Ovary (tissue), 10 donors: ENCODE measurements at places on chromosomes 4 and X.

DNA sequence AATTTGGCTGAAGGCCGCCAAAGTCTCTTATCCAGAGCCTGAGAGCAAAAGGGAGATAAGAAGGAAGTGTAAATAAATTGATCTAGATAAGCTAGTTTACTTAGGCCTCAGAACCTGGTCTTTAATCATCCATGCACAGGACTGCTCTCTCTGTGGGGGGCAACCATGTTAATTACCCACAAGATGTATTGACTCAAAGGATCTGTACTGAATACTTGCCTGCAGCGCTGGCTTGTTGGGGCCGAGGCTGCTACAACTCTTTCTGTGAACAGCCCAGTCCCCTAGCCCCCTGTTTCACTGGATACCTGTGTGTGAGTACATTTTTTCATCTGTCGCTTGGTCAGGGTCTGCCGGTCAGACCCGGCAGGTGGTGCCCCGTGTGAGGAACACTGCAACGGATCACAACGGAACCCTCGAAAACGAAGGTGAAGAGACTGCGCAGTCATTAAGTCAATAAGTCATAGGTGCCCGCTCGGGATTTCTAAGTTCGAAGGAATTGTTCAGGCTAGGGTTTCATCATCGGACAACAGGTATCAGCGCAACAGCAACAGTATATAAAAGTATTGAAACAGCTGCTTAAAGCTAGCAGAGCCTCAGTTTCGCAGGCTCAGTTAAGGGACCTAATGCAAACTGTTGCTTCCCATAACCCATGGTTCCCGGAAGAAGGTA is 8.3 kb downstream of the MAGEA11 start:
- DNase-seq = no peak

GRCh38 chr4:151700566-151701316 is 60.1 kb downstream of the GATB start:
- DNase-seq = no peak

DNA sequence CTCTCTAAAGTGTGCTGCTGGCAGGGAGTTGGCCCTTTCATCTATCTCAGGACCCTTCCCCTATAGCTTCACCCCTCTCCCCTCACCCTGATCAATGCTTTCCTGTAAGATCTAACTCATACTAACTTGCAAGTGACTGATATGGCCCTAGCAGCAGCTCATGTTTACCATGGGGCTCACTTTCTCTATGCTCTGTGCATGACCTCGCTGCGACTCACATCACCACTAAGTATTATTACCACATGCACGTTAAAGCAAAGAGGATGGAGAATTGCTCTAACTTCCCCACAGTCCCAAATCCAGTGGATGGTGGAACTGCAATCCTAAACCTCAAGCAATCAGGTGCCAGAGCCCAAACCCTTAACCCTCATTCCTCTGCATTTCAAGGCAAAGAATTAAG is 626.6 kb downstream of the MID1IP1 start:
- no peak for DNase-seq

- no peak for DNase-seq
Observed at GRCh38 chr4:121824950-121825349, 1.3 kb upstream of the CCNA2 start.

- no peak for DNase-seq
Observed at GRCh38 chr4:25330335-25330734, 17.8 kb downstream of the ZCCHC4 start.

- DNase-seq = no peak
Observed at GRCh38 chrX:31931225-31931624, 859.4 kb upstream of the FTHL17 start.

- peak; percentile 84 for DNase-seq
Observed at GRCh38 chr4:185542626-185543315, 7.5 kb upstream of the PDLIM3 start.

DNA sequence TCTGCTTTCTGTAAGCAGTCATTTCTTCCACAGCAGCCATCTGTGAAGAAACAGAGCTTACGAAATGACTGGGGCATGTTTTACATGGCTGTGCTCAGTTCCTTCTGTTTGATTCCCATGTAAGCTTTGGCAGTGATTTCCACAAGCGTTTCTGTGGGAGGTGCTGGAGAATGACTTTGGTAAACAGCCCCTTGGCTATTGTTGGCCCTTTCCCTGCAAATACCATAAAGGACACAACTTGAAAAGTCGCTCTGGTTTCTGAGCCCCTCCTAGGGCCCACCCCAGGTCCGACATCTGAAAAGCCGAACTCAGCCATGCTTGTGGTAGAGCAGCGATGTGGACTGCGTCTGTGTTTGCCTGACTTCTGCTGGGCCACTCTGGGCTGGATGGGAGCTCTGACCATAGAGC is 3.7 kb downstream of the LIMCH1 start:
- no peak for DNase-seq

DNA sequence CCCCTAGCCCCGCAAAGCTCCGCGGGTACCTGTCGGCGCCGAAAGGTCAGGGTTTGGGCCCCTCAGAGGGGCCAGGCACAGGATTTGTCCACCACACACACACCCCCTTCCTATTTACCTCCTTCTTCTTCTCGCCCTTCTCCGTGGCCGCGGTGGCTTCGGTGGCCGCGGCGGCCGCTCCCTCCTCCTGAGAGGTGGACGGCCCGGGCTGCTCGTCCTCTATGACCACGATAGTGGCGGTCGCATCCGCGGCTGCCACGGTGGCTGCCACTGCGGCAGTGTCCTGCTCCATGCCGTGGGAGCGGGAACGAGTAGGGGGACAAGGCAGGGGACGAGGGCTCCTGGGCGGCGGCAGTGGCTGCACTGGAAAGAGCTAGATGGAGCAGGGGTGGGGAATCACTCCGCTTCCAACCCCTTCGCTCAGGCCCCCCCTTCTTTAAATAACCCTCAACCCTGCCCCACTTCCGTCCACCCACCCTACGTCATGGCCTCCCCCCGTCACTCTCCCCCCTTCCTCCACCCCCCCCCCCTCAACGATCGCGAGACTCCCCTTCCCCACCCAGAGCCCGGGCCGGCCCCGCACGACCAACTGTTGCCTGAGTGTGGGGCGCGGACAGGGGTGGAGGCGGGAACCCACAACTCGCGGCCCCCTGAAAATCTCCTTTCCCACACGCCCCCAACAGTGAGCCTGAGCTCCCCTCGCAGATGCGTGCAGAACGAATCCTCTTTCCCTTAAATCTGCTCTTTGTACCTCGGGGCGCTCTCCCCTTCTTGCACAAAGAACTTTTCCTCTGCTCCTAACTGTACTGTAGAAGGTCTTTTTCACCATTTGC is at the start of gene SMARCA1:
TSS of gene SMARCA1 (minus strand) at position 412 of the 833 bp plus-strand sequence. CDS start at position 292, 120 bp downstream.
- DNase-seq = peak; percentile 78

DNA sequence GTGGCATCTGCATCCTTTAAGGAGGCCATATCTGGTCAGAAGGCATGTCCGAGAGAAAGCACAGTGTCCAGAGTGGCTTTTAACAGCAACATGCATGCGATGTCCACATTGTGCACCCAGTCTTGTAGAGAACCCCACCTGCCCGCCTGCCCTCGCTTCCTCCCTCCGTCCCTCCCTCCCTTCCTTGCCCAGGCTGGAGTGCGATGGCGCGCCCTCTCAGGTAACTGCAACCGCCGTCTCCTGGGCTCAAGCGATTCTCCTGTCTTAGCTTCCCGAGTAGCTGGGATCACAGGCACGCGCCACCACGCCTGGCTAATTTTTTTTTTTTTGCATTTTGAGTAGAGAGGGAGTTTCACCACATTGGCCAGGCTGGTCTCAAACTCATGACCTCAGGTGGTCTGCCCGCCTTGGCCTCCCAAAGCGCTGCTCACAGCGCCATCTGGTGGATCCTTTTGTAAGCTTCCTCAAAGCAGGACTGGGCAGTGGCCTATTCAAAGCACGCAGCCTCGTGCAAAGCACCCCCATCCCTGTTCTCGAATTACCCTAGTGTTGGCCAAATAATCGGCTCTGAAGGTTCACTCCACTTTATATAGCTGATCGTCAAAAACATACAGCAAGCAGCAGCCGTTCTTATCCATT is 15.0 kb downstream of the BRCC3 start:
- DNase-seq = peak; percentile 46

- no peak for DNase-seq
Observed at GRCh38 chrX:16186380-16187007, 19.2 kb downstream of the MAGEB17 start.

- DNase-seq = peak; percentile 40
Observed at GRCh38 chr4:17468619-17469221, 43.2 kb downstream of the QDPR start.

DNA sequence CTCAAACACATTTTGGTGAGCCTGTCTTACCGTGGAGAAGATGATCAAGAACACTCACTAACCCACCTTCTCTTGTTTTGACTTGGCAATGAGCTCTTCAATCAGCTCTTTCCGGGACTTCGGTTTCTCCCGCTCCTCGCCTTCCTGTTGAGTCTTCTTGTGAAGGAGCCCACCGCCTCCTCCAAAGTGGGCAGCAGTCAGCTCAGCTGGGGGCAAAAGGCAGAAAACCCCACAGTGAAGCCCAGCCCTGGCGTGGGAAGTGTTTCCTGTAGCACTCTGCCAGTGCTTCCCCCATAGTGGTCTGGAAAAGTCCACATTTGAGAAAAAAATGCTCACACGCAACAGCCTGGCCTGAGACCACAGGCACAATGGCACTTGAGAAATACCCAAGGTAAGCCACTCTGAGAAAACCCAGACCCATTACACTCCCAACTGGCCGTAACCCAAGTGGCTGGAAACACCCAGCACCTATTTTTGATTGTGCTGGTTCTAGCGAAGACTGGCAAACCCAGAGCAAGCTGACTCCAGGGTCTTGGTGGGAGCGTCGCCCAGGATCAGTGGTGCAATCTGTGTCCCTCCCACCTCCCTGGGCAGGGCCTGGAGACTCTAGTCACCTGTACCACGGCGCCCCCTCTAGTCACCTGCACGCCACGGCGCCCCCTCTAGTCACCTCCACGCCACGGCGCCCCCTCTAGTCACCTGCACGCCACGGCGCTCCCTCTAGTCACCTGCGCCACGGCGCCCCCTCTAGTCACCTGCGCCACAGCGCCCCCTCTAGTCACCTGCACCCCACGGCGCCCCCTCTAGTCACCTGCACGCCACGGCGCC is 8.6 kb downstream of the NOP14 start:
- no peak for DNase-seq

DNA sequence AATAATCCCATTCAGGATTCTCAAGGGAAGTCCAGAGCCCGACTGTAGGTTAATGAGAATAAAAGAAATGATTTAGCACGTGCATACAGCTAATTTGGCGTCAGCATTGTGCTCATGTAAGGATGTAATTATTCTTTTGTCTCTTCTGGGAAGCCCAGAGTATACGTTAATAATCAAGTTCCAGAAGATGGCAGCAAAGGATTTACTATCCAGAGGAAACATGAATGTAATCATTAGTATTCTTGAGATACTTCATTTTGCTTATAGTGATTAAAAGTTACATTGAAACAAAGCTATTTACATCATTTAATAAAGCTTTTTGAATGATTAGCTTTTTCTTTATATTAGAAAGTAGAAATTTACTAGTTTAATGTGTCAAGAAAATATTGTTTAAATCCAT is 27.1 kb upstream of the MAP9 start:
- DNase-seq = no peak

DNA sequence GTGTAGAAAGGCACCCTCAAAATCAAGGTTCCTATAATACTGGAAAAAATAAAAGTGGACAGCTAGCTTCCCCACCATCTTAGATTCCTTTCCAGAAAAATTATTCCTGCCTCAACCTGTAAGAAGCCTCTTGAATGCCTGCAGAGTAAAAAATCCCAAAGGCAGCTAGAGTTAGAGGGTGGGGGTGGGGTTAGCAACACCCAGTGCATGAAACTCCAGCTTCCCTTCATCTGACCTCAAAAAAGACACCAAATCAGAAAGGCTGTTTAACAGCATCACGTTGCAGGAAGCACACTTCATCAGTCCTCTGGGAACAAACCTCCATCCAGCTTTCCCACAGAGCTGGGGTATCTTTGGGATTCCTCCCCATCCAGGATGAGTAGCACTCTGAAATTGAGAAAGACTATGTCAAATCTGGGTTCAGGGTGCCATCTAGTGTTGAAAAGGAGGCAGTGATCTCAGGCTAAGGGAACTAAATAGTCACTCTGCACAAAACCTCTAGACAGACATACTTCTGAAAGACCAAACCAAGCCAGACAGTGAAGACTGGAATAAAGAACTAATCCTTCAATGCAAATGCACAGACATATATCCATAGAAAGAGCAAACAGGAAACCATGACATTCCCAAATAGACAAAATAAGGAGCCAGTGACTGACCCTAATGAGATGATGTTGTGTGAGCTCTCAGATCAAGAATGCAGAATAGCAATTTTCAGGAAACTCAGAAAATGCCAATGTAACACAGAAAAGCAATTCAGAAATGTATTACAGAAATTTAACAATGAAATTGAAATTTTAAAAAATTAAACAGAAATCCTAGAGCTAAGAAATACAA is 97.9 kb downstream of the ARHGEF9 start:
- no peak for DNase-seq

- DNase-seq = no peak
Observed at GRCh38 chr4:81921751-81922159, 450.0 kb upstream of the RASGEF1B start.

DNA sequence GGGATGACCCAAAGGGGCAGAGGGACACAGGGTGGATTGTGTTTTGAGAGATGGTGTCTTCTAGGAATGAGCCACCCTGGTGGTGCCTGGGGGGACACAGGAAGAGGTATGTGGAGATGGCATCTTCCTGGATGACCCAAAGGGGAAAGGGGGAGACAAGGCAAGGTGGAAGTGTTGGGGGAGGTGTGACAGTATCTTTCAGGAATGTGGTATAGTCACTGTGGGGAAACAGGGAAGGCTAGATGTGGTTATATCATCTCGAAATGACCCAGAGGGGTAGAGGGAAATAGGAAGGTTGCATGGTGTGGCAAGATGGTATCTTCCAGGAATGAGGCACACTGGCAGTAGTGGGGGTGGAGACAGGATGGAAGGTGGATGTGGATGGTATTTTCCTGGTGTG is 62.9 kb downstream of the MAOA start:
- DNase-seq = no peak

- peak; percentile 92 for DNase-seq
Observed at GRCh38 chr4:140150886-140151698, 2.9 kb downstream of the MAML3 start.

GRCh38 chrX:80879916-80880315 is 70.2 kb upstream of the BRWD3 start:
- no peak for DNase-seq

DNA sequence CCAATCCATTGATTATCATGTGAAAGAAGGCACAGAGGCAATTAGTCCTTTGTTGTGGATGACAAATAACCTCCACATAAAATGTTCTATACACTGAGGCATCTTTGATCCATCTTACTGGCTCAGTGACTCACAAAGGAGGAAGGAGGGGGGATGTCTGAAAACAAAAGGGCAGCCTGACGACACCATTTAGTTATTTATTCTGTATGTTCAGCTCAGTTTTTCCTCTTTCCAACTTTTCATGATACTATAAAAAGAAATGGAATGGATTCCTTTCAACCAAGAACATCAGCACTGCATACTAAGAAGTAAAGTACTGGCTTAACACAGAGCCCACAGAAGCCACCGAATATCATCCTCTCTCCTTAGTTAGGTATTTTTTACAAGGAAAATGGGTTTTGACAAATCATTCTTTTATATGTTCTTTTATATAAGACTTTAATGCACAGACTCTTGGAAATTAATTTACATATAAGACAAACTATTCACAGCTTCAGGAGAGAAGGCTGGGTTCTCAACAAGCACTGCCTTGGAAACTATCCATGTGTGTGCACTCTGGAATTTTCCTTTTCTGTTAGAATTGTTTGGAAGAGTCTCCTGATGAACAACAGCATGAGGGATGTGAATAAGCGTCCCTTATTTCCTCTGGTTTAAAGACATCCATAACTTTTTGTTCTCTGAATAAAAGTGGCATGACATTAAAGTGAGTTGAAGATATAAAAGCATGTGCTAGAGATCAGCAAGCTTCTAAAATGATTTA is 135.6 kb downstream of the TSPAN5 start:
- DNase-seq = no peak
